ENCODE measurements at places on chromosomes 12 and 14.

DNA sequence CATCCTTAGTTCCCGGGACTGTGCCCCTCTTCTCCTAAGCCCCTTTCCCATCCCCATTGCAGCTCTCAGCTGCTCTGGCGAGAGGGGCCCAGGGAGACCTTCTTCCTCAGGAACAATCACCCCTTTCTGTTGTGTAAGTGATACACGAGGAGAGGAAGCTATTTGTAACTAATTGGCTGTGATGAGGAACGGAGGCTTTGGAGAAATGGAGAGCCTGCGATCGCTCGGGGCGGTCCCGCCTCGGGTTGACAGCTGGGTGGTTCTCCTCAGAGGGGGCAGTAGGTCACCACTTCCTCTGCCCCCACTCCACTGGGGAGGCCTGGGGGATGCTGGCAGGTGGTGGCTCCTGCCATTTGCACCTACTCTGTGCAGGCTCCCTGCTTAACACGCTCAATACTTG lies 6.6 kb upstream of the PGF start:
- DNase-seq: no peak

DNA sequence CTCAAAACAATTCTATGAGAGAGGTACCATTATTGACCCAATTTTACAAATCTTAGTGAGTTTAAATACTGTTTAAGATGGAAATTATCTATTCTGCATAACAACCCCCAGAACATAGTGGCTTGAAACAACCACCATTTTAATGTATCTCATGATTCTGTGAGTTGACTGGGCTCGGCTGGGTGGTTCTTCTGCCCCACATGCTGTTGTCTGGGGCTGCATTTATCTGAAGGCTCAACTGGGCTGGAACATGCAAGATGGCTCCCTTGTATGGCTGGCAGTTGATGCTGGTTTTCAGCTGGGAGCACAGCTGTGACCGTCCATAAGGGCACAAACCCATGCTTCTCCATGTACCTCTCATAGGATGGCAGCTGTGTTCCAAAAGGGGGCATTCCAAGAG lies 82.2 kb downstream of the DRAM1 start:
- no peak for DNase-seq

GRCh38 chr14:101241807-101242278 lies 319.5 kb upstream of the DIO3 start:
- DNase-seq: no peak

- DNase-seq: no peak
These were observed 107.5 kb upstream of the CPNE8 start for GRCh38 chr12:39012870-39013269.

DNA sequence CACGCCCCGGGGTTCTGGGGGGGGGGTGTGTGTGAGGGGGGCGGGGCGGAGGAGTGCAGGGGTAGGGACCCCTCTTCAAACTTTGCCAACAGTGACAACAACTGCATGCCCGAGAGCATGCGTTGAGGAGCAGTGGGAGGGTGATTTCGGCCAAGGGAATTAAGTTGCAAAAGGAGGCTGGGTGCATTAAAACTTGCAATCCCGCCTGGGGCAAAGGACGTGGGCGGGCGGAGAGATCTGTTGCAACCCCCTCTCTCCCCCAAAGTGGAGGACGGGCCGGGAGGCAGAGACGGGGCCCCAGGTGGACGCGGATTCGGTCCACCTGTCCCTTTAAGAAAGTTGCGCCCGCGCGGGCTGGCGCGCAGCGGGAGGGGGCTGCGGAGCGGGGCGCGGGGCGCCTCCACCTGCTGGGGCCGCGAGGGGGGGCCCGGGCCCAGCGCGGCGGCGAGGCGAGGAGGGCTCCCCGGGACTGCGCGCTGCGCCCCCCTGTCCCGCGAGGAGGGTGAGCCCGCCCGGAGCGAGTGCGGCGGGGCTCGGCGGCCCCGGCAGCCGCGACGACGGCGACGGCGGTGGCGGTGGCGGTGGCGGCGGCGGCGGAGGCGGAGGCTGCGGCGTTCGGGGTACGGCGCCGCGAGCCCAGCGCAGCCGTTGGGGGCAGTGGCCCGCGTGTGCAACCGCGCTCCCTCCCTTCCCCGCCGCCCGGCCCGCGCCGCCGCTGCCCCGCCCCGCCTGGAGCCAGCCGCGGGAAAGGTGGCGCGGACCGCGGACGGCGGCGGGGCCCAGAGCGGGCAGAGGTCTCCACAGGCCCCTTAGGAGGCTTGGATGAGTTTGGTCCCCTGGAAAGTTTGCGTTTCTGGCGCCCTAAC lies 530 bp upstream of the FOXN4 start:
- peak; percentile 46 for DNase-seq

Data from NCI-H345 (cell line).